ENCODE measurements at places on chromosomes 3 and 15.

DNA sequence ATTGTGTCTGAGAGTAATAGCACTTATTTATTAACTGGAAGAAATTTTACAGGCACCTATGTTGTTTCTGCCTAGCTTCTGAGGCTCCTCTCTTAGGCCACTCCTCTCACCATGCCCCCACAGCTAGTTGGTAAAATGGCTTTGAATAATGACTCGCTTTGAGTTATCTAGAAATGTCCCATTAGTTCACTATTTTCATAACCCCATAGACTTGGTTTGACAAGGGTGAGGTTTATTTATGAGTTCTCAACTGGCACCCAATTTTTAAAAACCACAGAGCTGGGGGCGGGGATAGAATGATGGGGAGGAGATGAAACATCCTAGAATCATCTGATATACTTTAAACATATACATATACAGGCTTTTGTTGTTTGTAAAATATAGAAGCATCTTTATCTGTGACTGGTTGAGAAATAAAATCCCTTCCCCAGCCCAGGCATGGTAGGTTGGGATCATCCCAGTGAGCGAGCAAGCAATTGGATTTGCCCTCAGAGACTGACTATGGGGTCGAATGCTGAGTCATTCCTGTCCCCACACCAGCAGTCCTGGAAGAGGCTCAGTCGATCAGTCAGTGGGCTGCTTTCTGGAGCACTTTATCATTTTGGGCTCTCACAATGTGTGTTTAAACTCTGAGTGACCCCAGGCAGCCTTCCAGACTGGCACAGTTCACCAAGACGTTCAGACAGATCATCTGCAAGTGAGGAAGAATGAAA lies 60.2 kb upstream of the TSEN2 start:
- no peak for DNase-seq

GRCh38 chr3:135944831-135945230 lies 20.7 kb upstream of the PPP2R3A start:
- no peak for DNase-seq

GRCh38 chr15:74709011-74709410 lies 13.2 kb upstream of the EDC3 start:
- no peak for DNase-seq

DNA sequence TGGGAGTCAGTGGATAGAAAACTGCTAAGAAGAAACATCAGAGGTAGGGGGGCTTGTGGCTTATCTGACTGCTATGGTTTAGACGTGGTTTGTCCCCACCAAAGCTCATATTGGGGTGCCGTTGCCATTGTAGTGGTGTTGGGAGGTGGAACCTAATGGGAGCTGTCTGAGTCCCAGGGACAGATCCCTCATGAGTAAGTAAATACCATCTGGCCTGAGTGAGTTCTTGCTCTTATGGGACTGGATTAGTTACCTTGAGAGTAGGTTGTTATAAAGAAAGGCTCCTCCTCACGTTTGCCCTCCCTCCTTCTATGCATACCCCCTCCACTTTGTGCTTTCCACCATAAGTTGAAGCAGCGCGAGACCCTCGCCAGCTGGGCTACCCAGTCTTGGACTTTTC lies 53.4 kb upstream of the VILL start:
- no peak for DNase-seq

GRCh38 chr3:72444656-72445223 lies 403.5 kb downstream of the SHQ1 start:
- no peak for DNase-seq

- DNase-seq = peak; percentile 67
Measured at GRCh38 chr3:120767106-120767505, 24.6 kb downstream of the GTF2E1 start.

- DNase-seq = no peak
Measured at GRCh38 chr15:84855136-84855535, 29.3 kb upstream of the SLC28A1 start.

All from G401 (cell line).